ENCODE measurements at places on chromosomes 4 and X.

DNA sequence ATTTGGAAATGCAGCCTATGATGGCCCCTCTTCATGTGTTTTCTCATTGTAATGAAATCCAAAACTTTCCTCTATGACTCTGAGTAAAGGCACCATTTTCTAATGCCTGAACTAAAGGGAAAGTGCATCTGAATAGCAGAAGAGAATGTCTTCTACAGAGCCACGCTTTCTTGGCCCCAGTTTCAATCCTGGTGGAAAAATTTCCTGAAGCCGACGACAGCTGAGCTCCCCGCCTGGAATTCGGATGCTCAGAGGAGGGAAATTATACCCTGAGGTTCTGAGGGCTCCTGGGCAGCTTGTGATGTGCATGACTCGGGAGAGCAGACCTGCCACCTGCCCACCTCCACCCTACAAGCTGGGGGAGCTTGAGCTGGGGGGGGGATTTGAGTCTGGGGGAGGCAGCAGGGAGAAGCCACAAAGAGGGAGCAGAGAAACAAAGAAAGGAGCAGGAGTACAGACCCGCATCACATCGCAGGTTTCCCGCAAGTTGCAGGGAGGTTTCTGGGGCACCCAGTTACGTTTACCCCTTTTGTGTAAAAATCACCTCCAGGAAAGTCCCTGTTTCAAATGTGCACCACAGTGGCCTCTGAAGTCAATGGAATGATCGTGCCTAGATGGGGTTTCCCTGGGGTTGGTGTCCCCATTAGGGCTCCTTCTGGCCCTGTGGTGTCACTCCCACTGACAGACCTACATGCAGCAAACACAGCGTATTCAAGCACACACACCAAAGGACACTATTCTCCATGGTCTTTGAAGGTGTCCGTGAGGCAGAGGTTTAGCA, 145.6 kb upstream of the RBPJ start:
- DNase-seq = peak; percentile 15

DNA sequence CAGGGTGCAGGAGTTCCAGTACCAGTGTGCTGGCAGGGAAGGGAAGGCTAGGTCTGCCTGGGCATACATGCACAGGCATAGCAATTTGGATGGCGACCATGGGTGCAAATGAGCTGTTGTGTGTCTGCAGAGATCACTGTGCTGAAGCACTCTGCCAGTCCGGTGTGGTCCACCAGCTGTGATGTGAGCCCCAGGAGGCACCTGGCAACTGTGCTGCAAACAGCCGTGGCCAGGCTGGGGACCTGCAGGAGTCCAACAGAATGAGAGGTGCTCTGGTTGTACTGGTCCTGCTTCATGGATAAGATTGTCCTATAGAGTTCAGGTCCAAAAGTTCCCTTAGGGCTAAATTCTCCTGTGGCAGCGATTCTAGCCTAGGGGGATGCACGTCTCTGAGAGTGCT, 6.1 kb downstream of the FAM47A start:
- no peak for DNase-seq

DNA sequence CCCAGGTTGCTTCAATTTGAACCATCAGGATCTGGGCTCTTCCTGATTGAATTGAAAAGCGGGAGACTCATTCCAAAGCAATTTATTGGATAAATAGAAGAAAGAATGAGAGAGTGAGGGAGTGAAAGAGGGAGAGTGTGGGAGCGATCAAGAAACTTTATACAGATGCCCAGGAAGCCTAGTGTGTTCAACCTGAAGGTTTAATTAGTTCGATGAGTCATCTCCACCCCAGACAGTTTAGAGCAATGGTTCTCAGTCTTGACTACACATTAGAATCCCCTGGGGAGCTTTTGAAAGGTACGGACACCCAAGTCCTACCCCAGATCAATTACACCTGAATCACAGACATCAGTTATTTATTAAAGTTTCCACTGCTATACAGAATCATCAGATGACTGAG, 61.5 kb downstream of the GEMIN8 start:
- DNase-seq = no peak

DNA sequence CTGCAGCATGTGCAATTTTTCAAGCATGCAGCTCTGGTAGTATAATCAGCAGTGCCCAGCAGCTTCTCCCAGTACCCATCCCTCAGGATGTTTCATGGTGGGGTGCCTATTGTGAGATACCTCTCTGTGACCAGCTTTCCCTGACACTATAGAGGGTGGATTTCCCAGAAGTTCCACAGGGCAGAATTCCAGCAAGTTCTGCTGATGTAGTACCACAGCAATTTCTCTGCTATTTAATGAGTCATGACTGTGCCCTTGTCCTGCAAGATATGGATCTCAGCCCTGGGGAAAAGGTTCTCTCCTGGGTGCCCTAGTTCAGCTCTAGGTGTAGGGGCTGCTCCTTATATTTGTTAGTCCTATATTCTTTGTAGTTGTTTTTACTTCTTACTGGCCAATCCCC, 174.8 kb downstream of the ENOX2 start:
- DNase-seq = no peak

DNA sequence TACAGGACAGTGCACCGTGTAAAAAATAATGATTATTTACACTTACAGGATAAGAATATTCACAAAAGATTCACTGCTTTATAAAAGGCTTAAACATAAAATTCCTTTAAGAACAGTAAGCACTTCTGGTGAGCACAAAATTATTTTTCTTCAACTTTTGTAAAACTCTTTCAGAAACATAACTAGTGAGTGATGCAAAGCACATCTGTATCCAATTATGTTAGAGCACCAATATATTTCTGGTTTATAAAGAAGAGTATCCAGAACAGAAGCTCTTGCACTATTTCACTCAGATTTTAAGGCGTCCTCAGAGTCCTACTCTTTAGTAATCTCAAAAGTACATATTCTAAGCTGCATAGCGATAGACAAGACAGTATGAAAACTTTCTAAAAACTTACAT, 276.0 kb downstream of the C4orf33 start:
- no peak for DNase-seq

- no peak for DNase-seq
Observed at GRCh38 chr4:33255094-33255493, 2534.9 kb downstream of the PCDH7 start.

GRCh38 chr4:7587433-7588405, 153.0 kb upstream of the PSAPL1 start:
- no peak for DNase-seq

- DNase-seq = no peak
Observed at GRCh38 chr4:104146048-104146447, 348.6 kb downstream of the CXXC4 start.

- no peak for DNase-seq
Observed at GRCh38 chrX:22577181-22577580, 304.5 kb downstream of the CBLL2 start.

GRCh38 chr4:119715490-119716445, 87.2 kb upstream of the PDE5A start:
- DNase-seq = no peak

- DNase-seq = no peak
Observed at GRCh38 chr4:17491196-17491595, 20.7 kb downstream of the QDPR start.

DNA sequence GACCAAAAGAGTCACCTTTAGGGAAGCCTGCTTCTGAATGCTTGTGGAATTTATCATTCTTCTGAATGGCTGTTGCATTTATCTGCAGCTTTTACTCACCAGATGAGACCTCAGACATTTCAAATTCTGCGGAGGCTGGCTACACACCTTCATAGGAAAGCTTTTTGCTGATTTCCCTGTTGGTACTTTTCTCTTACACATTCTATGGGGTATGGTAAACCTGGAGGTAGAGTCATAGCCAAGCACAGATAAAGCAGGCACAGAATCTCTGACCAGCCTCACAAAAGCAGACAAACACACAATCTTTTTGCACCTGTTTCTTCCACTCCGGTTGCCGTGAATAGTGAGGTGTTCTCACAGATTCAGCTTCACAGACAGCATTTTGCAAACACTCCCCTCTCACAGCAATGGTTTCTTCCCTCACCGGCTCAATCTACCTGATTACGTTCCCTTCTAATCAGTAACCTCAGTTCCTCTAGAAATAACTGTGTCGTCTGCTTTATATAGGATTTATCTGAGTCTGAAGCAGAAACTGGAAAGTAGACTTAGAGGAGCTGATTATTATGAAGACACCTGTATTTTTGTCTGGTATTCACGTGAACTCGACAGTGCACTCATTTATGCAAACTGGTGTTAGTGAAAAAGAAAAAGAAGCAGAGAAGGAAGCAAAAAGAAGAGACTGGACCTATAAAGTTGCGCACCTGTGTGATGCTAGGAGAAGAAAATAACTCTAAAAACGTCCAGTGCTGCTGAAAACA, 83.1 kb downstream of the DMD start:
- no peak for DNase-seq

DNA sequence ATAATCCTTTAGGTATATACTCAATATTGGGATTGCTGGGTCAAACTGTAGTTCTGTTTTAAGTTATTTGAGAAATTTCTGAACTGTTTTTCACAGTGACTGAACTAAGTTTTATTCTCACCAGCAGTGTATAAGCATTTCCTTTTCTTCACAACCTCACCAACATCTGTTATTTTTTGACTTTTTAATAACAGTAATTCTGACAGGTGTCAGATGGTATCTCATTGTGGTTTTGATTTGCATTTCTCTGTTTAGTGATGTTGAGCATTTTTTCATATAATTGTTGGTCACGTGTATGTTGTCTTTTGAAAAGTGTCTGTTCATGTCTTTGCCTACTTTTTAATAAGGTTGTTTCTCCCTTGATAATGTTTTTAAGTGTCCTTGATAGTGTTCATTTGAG, 112.6 kb downstream of the LINC00632 start:
- no peak for DNase-seq

- DNase-seq = no peak
Observed at GRCh38 chr4:159484864-159485263, 382.0 kb downstream of the RAPGEF2 start.

GRCh38 chrX:67094061-67094460, 449.8 kb upstream of the AR start:
- no peak for DNase-seq

- DNase-seq = no peak
Observed at GRCh38 chrX:73668779-73669178, 105.8 kb downstream of the CHIC1 start.

DNA sequence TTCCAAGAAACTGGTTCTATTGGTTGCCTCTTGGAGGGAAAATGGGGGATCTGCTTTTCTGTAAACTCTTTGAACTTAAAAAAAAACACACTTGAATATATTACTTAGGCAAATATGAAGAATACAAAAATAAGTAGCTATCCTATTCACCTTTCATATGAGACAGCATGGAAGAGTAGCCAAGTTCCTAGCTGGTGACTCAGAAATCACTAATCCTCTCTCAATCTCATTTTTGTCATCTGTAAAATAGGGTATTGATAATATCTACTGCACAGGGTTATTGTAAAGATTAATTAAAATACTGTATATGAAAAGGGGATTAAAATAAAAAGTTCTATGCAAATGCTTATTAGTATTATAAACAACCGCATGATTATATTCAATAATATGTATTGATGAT, 12.7 kb downstream of the MGARP start:
- no peak for DNase-seq

- DNase-seq = no peak
Observed at GRCh38 chrX:23752740-23753415, 9.8 kb upstream of the ACOT9 start.

GRCh38 chr4:89305712-89306437, 1.7 kb downstream of the GPRIN3 start:
- DNase-seq = no peak

DNA sequence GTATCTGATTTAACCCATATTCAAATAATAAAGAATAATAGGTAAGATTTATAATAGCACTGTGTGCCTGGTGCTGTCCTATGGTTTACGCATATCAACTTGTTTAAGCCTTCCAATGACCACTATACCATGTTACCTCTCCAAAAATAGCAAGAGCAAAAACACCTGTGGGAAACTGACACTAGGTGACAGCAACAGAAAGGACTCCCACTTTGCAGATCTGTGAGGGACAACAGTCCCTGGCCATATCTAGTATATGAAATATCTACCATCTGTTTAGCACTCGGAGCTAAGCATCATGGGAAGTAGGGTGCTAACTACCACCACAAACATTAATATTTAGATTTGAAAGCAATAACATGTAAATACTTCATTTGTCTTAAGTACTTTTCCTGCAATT, 55.7 kb upstream of the TXK start:
- no peak for DNase-seq

DNA sequence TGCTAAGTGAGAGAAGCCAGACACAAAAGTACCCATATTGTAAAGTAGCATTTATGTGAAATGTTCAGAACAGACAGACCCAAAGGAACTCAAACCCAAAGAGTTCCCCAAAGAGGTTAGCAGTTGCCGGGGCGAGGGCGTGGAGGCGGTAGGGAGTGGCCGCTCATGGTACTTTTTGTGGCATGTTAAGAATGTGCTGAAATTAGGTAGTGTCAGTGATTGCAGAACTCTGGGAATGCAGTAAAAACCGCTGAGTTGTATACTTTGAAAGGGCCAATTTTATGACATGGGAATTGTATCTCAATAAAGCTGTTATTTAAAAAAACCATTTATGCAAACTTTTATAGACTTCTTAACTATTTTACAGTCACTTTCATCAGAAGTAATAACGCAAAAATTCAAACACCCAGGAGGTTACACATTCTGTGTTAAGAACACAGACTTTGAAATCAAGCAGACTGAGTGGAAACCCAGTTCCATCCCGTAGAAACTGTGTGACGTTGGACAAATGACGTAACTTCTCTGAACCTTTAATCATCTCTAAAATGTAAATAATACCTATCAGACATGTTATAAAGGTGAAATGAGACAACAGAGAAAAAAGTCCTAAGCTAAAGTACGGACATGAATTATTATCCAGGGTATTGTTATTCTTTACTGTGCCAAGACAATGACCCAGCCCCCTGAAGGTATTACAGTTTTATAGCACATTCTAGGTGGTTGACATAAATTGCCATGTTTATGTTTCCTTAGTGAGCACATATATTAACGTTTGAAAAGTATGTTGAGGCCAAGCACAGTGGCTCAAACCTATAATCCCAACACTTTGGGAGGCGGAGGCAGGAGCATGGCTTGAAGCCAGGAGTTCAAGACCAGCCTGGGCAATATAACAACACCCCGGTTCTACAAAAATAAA, 19.7 kb downstream of the ZFP42 start:
- no peak for DNase-seq

- no peak for DNase-seq
Observed at GRCh38 chrX:22999696-23000223, at the start of gene DDX53. Gene DDX53, plus strand, starts transcription at chrX:22999960. Its CDS starts 98 bp downstream, at chrX:23000058.

DNA sequence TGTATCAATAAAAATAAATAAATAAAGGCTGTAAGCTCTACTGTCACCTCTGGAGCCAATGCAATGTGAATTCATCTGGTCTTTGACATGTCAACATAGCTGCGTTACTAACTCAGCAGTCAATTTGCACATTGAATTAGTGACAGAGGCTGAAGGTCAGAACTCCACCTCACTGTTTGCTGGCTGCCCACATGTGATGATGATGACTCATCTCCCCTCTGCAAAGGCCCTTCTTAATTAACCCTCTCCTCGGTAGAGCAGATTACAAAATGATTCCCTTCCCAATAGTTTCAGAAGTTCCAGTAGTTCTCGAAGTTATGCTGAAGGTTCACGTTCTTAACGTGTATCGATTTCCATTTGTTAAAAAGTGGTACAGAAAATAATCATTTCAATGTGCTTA, 1626.0 kb upstream of the TENM3 start:
- DNase-seq = no peak
